Esophagus squamous epithelium (tissue), 5 donors: ENCODE measurements at places on chromosomes 4 and X. TPM values are rescaled to one million over a fixed set of nuclear protein-coding genes. Genes with fewer than 3 reads are reported as not detected.

Gene BANK1
- total RNA-seq: 1.2 TPM

Gene MRPL1
- 25.9 TPM for total RNA-seq

Gene PPP2R2C
- 32.0 TPM for total RNA-seq

Gene SOX3
- total RNA-seq: not detected

Gene INPP4B
- 16.0 TPM for total RNA-seq

Gene MAGEA11
- total RNA-seq: 0.30 TPM

Gene BEND2
- not detected for total RNA-seq

Gene TRPC3
- total RNA-seq: 0.09 TPM

Gene CCNG2
- total RNA-seq: 70.8 TPM

Gene WWC2
- 7.4 TPM for total RNA-seq
